ENCODE measurements at places on chromosomes 4 and X.

DNA sequence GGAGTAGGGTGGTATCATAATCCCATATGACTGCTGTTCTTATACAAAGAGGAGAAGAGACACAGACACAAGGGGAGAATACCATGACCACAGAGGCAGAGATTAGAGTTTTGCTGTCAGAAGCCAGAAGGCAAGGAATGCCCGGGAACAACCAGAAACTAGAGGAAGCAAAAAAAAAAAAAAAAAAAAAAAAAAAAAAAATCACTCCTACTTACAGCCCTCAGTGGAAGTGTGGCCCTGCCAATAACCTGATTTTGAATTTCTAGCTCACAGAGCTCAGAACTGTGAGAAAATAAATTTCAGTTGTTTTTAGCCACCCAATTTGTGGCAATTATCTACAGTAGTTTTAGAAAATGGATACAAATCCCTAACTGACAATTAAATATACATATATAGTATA, 30.4 kb upstream of the UBE2NL start:
- DNase-seq = no peak

DNA sequence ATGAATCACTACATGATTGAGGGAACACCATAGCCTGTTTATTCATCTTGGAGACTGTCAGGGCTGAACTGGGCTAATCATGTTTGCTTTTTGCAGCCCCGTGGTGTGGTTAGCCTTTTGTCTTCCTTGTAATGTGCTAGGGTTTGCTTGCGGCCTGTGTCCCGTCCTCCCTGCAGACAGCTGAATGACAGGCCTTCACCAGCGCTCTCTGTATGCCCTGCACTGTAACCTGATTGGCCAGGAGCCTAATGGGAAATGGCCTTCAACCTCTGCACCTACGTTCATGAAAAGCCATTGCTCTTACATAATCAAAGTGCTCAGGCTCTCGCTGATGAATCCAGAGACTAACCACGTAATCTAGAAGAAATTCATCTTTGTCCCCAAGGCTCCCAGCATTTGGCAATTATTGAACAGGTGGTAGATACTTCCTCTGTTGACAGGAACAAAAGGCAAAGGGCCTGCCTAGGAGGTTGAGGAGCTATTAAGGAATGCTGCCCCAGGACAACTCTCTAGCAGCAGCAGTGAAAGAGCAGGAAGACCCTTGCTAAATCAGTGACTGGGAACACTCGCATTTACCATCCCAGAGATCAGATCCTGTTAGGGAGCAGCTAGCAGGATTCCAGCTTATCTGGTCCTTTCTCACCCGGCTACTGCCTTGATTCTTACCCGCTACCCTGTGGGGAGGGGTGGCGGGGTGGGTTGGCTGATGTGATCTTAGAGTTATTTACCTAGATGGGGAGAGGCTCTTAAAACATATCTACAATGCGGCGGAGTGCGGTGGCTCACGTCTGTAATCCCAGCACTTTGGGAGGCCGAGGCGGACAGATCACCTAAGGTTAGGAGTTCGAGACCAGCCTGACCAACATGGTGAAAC, 42.3 kb upstream of the FAT1 start:
- DNase-seq = no peak

- peak; percentile 28 for DNase-seq
These were observed 1.3 kb upstream of the ZNF732 start for GRCh38 chr4:306551-306961.

DNA sequence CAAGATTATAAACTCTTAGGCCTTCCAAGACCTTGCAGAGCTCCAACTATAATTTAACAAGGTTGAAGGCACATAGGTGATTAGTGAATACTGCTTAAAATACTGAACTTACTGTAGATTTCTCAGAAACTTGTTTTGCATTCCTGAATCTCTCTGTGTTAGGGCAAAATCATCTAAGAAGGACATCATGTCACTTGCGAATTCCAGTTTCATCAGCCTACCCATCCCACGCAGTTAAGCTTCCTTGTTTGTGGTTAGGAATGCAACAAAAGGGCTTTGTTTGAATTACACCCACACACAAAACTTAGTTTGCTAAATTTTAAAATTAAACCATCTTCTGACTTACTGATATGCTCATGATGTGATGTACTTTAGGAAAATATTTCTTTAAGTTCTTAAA, 174.0 kb downstream of the SOWAHB start:
- DNase-seq = no peak

DNA sequence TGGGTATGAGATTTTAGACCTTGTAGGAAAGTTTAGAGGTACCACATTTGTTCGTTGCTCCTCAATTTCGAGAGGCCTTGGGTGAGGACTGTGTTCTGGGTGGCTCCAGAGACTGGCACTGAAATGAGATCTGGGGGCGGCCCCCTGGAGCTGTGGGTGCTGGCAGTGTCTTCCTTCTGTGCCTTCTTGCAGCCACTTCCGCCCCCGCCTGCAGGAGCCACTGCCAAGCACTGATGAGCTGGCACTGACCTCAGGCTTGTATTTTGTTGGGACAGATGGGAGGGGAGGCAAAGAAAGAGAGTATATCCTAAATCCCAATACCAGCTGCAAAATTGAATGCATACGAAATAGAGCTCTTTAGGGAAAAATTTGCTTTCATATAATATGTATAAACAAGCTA, 64.5 kb upstream of the CLDN34 start:
- no peak for DNase-seq

DNA sequence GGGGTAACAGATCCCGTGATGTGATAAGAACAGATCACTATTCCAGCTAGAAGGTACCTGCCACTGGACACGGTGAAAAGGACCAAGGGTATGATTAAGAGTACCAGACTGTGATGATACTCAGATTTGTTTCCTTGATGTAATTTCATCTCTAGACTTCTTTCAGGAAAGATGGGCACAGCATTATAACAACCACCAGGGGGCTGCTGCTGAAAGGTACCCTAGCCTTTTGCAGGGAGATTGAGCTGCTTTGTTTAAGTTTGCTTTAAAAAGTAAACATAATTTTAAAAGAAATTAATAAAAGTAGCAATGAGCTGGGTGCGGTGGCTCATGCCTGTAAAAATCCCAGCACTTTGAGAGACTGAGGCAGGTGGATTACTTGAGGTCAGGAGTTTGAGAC, 145.4 kb downstream of the EMCN start:
- DNase-seq = no peak

GRCh38 chr4:156763511-156763910, 208.1 kb downstream of the PDGFC start:
- DNase-seq = no peak

DNA sequence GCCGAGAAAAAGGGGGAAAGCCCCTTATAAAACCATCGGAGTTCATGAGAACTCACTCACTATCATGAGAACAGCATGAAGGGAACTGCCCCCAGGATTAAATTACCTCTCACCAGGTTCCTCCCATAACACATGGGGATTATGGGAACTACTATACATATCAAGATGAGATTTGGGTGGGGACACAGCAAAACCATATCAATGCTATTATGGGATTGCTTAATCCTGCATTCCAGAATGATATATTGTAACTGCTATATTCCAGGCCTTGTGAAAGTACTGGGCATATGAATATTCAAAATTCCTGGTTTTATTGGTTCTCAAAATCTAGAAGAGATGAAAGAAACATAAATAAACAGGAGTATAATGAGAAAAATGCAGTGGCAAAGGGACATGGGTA, 29.3 kb downstream of the NPY1R start:
- DNase-seq = no peak

GRCh38 chrX:23742174-23742696, 841 bp downstream of the ACOT9 start:
- DNase-seq = peak; percentile 20

DNA sequence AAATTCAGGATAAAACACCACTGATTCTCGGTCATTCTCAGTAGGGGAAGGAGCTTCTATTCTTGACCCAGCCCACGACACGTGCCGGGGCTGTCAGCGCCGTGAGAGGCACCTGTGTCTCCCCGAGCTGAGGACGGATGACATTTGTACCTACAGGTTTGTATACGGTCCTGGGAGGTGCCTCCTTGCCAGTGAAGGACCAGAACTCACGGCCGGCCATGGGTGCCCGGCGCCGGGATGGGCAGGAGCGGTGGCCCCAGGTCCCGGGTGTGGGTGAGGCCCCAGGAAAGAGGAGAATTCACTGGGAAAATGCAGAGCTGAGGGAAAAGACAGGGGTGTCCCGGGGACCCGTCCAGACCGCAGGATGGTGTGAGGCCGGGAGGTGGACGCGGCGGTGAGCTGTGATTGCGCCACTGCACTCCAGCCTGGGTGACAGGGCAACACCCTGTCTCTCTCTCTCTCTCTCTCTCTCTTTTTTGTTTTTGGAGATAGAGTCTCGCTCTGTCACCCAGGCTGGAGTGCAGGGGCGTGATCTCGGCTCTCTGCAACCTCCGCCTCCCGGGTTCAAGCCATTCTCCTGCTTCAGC, 48.9 kb upstream of the PPP2R3B start:
- DNase-seq = no peak

DNA sequence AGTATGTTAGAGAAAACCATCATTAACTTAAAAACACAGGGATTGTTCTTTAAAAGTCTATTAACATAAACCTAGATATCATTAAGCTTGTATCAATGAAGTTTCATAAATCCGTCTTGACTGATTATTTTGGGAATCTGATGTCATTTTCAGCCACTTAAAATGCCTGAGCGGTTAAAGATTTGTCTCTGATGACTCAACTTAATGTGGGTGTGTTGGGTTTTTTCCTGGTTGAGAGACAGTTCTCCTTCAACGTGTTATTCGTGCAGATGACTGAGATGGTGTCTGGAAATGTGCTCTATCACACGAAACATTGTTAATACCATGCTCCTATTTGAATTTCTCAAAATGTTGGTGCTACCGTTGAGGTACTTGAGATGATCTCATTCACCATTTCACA, 227.3 kb upstream of the TENM3 start:
- DNase-seq = peak; percentile 53

DNA sequence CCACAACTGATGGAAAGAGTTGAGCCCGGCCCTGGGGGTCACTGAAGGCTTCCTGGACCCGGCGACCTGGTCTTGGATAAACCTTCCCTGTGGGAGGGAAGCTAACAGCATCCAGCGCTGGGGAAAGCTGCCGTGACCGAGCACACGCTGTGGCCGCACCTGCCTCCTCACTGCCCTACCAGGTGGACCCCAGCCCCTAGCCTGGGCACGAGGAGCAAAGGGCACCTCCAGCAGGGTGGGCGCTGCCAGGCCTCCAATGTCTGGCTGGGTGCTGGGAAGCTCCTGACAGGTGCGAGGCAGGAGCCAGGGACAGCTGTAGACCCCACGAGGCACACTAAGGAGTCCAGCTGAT, 7.9 kb downstream of the TADA2B start:
- DNase-seq = no peak

GRCh38 chrX:154401045-154401799, 3.0 kb downstream of the RPL10 start:
- DNase-seq = no peak

- no peak for DNase-seq
These were observed 457.9 kb upstream of the SLIT2 start for GRCh38 chr4:19793831-19794230.

DNA sequence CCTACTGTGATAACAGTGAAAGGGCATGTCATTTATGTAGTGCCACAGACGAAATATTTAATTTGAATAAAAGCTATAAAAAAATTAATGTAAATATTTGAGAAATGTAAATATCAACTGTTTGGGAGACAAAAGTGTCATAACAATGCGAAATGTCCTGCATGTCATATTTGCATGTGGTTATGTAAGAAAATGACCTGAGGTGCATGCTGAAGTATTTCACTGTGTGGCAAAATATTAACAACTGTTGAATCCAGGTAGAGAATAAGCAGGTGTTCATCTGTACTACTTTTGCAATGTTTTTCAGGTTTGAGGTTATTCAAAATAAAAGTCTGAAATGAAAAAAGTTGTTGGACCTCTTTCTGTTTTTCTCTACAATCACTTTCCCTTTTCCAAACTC, 30.9 kb downstream of the PROM1 start:
- DNase-seq = no peak

DNA sequence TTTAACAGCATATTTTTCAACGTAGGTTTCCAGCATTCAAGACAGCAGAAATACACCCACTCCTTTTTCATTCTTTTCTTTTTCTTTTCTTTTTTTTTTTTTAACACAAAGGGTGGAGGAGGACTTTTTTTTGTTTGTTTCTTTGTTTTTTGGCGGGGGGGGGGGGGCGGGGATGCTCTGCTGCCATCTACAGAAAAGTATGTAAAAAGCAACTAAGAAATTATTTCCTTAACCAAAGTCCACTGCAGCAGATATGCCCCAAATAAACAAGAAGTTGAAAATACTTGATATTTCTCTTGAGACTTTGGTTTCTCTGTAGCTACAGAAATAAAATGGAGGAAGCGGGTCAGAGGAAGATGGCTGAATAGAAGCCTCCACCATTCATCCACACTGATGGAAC, 63.2 kb upstream of the PBDC1 start:
- DNase-seq = no peak

GRCh38 chrX:40149286-40150175, 51.8 kb upstream of the BCOR start:
- DNase-seq = no peak

DNA sequence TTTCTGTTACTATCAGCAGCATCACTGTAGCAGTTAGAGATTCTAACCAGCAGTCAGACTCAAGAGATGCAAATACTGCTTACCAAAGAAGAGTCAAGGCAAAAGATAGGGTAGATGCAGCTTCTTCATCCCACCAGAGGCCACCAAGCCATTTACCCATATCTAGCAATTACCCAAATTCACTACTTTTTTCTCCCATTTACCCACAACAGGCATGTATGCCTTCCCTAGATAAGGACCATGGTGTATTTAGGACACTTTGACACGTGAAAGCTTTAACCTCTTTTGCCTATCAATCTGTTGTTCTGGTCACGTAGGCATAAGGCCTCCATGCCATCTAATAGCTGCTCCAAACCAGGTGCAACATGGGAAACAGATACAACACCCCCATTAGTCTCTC, 5.6 kb downstream of the LARP7 start:
- no peak for DNase-seq

GRCh38 chrX:69093960-69094871, 71.0 kb downstream of the PJA1 start:
- DNase-seq = peak; percentile 66

- DNase-seq = no peak
These were observed 1226.6 kb upstream of the ADGRL3 start for GRCh38 chr4:59973492-59973891.

DNA sequence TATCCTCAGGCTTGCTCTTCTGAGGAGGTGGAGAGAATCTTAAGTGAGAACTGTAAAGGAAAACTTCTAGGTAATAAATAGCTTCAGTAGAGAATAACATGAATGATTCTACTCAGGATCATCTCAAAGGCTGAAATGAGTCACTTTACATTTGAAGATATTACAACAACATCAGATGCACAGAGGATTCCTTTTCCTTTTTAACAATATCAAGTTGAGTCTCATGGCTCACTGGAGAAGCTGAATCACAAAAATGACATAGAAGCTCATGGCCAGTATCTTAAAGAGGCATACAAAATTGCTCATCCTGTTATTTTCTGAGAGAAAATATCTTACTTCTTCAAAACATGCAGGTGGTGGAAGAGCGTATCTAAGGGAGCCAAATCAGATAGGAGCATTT, 72.5 kb upstream of the EMCN start:
- no peak for DNase-seq

GRCh38 chrX:6129195-6129594, 99.5 kb downstream of the NLGN4X start:
- no peak for DNase-seq

GRCh38 chrX:29648161-29648560, 567.2 kb upstream of the MAGEB2 start:
- DNase-seq = no peak

Measured in GM13976 (cell line).